Fibroblast of gingiva (primary cell): ENCODE measurements at places on chromosomes 2 and 18.

GRCh38 chr18:2091937-2092336 lies 479.4 kb downstream of the METTL4 start:
- no peak for DNase-seq

DNA sequence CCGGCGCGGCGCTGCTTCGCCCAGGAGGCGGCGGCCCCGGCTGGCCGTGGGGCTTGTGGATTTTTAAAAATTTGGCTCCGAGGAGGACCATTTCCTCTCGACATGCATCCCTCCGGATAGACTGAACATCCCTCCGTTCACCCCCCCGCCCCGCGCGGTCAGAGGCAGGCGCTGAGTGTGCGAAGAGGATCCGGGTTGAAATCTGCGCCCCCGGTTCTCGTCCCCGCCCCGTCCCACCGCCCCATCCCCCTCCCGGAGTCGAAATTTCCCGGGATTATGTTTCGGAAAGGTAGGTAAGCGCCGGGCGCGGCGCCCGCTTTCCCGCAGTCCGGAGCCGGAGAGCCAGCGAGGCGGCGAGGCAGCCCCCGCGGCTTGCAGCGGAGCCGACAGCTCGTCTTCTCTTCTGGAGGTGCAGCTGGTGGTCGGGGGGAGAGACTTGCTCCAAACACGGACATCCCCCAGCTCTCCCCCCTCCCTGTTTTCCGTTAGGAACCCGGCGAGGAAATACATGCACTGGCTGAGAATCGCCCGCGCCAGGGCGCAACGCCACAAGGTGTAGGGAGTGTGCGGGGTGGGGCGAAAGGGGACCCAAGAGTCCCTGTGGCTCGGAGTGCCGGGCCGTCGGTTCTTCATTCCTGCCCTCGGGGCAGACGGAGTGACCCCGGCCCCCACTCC lies at the start of gene PRKCE:
PRKCE (plus strand) TSS at position 261 of the 675 bp plus-strand sequence.
- peak; percentile 2 for DNase-seq

GRCh38 chr2:225173909-225174308 lies 131.6 kb upstream of the DOCK10 start:
- DNase-seq: peak; percentile 42

DNA sequence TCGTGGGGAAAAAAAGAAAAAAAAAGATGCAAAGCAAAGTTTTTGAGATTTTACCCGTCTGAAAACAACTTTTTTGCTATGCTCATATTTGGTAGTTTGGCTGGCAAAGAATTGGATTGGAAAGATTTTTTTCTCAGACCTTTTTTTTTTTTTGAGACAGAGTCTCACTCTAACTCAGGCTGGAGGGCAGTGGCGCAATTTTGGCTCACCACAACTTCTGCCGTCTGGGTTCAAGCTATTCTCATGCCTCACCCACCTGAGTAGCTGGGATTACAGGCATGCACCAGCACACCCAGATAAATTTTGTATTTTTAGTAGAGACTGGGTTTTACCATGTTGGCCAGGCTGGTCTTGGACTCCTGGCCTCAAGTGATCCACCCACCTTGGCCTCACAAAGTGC lies 56.3 kb upstream of the TANC1 start:
- DNase-seq: no peak

DNA sequence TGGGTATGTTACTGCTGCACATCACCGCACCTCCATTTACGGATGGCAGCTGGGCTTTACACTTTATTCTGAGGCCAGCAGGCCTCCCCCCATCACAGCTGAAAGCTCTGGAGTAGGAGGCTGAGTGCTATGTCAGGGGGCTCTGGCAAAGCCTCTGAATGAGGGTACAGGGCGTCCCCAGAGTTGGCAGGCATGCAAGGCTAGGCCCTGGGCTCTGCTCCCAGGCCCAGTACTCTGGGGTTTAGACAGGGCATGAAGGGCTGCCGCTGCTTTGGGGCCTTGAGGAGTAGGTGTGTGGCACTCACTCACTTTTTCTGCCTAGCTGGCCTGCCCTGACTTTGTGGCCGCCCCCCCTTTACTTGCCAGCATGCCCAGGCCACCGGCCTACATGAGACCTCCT lies 90.8 kb downstream of the WDSUB1 start:
- no peak for DNase-seq

DNA sequence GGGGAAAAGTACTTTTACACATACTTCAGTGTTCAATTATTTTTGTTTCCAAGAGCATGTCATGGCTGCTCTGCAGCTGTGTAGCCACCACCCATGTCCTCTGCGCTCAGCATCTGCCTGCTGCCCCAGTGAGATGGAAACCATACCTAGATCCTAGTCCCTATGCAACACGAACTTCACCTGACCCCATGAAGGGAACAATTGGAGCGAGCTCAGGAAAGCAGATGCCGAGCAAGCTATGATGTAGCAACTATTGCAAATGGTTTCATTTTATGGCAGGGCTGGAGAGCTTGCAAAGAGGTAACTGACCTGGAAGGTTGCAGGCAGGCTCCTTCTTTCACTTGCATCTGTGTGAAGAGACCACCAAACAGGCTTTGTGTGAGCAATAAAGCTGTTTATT lies 1.3 kb upstream of the CCDC141 start:
- no peak for DNase-seq

GRCh38 chr2:219369447-219369861 lies 18.3 kb downstream of the DNPEP start:
- DNase-seq: peak; percentile 89

DNA sequence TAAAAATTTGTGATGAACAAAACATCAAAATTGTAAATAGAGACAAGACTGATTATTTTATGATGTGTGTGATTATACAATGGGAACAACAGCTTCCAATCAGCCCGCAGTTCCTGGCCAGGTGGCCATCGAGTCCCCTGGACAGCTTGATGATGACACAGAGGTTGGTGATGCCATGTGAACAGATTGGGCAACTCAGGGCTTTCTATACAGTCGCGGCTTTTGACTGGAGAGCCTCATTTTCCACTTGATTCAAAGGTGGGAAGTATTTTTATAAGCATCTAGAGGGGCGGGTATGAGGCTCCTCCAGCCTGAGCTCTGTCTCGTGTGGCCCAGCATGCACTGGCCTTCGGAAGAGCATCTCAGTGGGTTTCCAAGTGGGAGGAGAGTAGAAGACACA lies 14.9 kb upstream of the HPCAL1 start:
- no peak for DNase-seq

GRCh38 chr2:149903626-149904025 lies 316.1 kb upstream of the MMADHC start:
- DNase-seq: no peak

DNA sequence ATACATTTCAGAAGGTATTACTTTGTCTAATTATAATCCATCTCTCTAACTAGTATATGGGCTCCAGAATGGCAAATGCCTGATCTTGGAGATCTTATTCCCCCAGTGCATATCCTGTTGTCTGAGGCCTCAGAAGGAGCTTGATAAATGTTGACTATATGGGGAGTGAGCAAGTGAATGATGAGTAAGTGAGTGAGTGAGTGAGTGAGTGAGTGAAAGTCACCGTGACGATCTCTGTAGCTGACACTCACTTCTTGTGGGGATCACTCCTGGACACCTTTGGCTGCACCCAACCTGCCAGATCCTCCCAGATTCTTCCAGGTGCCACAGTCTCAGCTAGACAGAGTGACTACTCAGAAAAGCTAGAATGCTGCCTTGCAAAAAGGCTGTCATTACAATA lies 2.8 kb downstream of the XDH start:
- DNase-seq: no peak

- DNase-seq: no peak
Measured at GRCh38 chr2:136104977-136105376, 13.0 kb downstream of the CXCR4 start.

GRCh38 chr2:235595422-235596010 lies 101.7 kb downstream of the AGAP1 start:
- DNase-seq: peak; percentile 71

GRCh38 chr2:88582030-88582429 lies 45.2 kb downstream of the EIF2AK3 start:
- DNase-seq: no peak

DNA sequence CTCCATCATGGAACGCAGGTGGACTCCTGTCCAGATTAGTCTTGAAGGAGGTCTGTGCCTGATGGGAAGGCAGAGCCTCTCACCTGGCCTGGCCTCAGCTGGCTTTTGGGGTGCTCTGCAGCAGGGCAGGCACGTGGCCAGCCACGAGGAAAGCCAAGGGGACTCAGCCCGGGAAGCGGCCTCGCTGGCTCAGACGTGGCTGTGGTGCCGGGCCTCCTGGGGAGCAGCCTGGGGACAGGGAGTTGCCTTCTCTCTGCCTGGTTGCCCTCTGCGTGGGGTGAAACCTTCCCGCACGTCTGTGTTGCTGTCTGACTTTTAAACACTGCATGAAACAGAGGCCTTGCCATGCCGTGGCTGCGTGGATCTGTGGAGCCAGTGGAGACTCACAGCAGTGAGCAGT lies 45.0 kb downstream of the RTP5 start:
- DNase-seq: no peak

- no peak for DNase-seq
Measured at GRCh38 chr2:180661686-180662030, 318.7 kb upstream of the UBE2E3 start.

- no peak for DNase-seq
Measured at GRCh38 chr2:59177748-59178147, 936.6 kb upstream of the FANCL start.

- DNase-seq: peak; percentile 78
Measured at GRCh38 chr2:238155051-238155760, 3.6 kb upstream of the ERFE start.

GRCh38 chr2:45818591-45818990 lies 167.1 kb downstream of the PRKCE start:
- DNase-seq: no peak

- no peak for DNase-seq
Measured at GRCh38 chr18:47168913-47169312, 7.3 kb downstream of the IER3IP1 start.

DNA sequence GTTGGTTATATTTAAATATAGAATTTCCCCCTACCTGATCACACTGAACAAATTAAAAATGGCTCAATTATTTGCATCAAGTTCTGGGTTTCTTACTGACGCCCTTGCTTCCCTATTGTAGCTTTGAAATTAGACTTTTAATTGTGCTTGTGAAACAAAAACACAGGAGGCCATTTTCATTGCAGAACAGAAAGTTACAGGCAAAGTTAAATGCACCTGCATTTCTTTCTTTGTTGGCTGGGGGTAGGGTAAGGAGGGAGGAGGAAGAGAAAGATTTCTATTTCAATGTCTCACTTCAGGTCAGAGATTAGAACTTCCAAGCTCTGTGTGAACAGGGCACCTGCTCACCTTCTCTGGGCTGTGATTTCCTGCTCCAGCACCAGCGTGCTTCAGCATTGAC lies 199.6 kb downstream of the BCL11A start:
- no peak for DNase-seq

- DNase-seq: no peak
Measured at GRCh38 chr2:178018141-178018540, 54.4 kb downstream of the PDE11A start.

- no peak for DNase-seq
Measured at GRCh38 chr18:34631093-34631966, 78.8 kb upstream of the DTNA start.

DNA sequence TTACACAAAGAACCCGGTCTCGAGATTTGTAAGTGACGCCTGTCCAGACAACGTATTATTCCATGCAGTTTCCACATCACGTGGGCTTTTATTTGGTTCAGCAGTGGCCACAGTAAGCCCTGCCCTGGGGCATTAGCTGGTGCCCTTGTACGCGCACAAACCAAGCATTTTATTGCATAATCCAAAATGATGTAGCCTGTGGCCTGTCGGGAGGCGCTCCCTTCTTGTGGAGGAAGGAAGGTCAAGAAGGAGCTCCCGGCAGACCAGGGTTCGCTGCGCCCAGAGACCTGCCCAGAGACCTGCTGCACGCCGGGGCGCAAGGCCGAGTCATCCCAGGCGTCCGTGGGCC lies 179.6 kb upstream of the ALKAL2 start:
- no peak for DNase-seq

DNA sequence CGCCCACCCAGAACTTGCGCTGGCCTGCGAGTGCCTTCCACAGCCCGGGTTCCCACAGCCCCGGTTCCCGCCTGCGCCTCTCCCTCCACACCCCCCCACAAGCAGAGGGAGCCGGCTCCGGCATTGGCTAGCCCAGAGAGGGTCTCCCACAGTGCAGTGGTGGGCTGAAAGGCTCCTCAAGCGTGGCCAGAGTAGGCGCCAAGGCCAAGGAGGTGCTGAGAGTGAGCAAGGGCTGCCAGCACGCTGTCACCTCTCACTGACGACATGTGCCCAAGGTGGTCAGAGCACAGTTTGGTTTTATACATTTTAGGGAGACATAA lies 15.3 kb upstream of the PXDN start:
- no peak for DNase-seq

GRCh38 chr18:60053747-60054304 lies 154.0 kb downstream of the PMAIP1 start:
- DNase-seq: peak; percentile 82
